ENCODE measurements at places on chromosomes 4 and X.

- no peak for DNase-seq
Measured at GRCh38 chr4:734075-734474, 28.4 kb downstream of the PCGF3 start.

GRCh38 chr4:58600290-58600689 is 1490.1 kb upstream of the IGFBP7 start:
- no peak for DNase-seq

GRCh38 chrX:38352362-38352761 is at the start of gene OTC:
Gene OTC (plus strand): TSS chrX:38352604. CDS start chrX:38352697, 93 bp downstream.
- DNase-seq, result no peak

DNA sequence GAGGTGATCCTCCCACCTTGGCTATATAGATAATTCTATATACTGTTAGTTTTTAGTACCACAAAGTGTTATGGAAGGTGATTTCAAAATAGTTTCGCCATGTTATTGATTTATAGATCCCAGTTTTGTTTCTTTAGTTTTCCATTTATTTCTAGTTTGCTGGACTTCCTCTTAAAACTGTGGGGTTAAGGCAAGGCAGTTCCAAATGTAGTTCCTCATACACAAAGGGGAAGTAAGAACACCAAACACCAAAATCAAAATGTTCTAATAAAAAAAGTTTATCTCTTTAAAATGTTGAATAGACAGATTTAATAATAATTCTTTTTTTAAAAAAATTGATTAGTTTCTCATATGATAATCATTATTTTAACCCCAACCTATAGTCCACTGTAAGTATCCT is 6.8 kb upstream of the CISD2 start:
- DNase-seq, result no peak

DNA sequence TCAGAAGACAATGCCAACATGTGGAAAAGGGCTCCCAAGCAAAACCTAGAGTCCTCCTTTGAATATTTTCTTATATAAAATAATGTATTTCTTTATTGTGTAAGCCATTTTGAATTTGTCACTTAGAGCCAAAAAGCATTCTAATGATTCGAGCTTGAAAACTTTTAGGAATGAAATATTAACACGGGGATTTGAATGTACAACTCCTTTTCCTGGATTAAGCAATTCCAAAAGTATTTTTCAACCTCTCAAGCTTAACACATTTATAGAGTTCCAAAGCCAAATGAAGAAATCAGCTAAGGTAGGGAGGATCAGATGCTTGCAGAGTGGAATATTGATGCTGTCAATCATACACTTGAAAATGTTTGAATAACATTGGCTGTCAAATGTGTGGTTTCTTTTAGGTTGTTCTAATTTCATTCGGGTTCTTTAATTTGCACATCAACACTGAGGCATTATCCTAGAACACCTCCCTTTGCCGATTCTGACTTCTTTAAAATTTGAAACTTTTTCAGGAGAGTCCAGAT is 67.2 kb upstream of the ETNPPL start:
- DNase-seq, result no peak

DNA sequence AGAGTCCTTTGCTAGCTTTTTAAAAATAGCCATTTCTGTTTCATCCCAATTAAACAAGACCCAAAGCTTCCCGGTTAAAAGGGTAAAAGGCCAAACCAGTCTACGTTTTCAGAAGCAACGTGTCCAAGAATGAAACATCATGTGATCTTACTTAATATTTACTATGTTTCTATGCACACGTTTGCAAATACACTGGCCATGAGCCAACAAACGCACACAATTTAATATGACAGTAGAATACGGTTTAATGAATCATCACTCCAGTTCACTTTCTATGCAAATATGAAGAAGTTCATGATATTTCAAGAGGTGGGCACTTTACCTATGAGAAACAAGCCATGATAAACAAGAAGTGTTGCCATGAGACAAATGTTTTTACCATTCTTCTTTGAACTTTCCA is 4.3 kb downstream of the NR0B1 start:
- DNase-seq, result no peak

DNA sequence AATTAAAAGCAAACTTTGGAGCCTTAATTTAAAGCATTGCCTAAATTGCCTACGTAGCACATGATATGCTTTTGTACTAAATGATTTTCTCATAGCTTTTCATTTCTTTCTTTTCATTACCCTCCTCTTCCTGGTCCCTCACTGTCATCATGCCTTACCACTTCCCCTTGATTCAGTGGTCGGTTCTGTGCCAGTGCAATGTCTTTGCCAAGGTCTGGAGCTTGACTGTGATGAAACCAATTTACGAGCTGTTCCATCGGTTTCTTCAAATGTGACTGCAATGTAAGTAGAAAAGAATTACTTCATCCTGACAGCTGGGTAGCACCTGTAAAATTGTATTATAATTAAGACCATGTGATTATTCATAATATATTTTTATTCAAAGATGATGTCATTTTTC is 72.5 kb downstream of the C4orf46 start:
- no peak for DNase-seq

GRCh38 chr4:154686838-154687237 is 57.0 kb upstream of the LRAT start:
- no peak for DNase-seq
